KBM-7 (cell line): ENCODE measurements at places on chromosomes 13 and 19.

DNA sequence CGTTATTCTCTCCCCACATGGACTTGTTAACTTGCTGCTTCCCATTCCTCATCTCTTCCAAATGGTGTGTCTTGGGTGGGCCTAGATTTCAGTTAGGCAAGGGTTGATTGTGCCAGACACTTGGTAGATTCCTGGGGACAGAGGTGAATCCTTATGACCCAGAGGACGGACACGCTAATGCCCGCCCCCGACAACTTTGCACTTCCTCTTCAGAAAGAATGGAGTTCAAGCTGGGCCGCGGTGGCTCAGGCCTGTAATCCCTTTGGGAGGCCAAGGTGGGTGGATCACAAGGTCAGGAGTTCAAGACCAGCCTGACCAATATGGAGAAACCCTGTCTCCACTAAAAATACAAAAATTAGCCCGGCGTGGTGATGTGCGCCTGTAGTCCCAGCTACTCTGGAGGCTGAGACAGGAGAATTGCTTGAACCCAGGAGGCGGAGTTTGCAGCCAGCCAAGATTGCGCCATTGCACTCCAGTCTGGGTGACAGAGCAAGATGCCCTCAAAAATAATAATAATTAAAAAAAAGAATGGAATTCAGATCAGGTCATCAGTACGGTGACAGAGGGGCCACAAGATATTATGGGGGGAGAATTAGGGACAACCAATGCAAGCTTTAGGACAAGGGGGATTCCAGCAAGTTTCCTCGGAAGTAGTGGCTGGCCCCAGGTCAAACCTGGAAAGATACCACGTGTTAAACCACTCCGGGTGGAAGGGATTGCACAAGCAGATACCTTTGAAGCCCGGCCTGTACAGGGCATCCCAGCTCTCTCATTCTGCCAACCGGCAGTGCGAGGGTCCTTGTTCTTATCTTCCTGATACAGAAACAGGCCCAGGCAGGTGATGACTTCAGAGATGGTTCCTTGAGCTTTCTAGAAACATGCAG lies 2.7 kb downstream of the MYO9B start:
- DNase-seq: no peak

DNA sequence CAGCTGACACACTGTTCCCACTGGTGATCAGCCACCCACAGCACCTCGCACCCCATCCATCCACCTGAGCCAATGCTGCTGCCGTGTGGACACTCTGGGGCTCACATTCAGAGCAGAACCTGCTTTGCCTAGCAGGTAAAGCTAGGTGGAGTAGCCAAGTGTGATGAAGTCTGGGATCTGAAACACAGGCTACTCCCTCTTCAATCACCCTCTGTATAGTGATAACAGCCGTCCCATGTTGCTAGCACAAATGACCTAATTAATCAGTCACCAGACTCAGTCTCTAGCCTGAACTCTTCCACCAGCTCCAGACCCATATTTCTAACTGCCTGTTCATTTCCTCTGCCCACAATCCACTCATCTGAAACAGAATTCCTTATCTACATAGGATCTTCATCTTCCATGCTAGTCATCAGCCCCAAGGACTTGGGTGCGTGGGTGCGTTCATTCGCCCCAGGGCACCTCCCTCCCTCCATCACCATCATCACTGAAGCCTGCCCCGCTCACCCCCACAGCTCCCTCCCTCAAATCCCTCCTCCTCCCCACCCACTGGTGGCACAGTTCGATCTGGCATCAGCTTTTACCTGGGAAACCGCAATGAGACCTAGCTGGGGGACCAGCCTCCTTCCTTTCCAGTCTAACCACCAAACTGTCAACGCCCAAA lies 19.8 kb downstream of the STK24 start:
- no peak for DNase-seq

GRCh38 chr13:27086599-27087265 lies 84.9 kb downstream of the USP12 start:
- no peak for DNase-seq

DNA sequence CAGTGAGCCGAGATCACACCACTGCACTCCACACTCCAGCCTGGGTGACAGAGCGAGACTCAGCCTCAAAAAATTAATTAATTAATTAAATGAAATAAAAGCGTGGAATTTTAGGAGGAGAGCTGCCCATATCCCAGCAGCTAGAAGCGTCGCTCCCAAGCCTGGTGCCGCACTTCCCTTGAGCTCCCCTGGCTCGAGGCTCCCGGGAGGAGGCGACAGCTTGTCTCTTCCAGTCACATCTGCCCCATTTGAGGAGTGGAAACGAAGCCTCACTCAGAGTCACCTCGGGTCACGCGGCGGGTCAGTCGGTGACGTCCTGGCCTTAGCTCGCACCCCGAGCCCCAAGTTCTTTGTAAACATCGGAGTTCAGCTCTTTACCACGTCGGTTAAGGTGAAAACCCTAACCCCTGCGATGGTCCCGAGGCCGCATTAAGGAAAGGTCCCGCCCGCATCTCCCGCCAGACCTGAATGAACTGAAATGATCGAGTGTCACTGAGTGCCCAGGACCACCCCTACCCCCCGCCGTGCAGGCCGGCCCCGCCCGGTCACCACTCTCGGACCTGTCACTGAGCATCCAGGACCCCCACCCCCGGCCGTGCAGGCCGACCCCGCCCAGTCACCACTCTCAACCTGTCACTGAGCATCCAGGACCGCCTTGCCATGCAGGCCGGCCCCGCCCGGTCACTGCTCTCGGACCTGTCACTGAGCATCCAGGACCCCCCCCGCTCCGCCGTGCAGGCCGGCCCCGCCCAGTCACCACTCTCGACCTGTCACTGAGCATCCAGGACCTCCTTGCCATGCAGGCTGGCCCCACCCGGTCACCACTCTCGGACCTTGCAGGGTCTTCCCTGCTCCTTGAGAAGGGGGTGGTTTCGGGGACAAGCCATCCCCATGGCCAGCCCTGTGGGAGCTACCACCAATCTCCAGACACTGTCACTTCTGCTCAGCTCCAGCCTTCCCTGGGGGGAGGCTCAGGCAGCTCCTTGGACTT lies 176.9 kb downstream of the KDM4B start:
- DNase-seq: no peak

DNA sequence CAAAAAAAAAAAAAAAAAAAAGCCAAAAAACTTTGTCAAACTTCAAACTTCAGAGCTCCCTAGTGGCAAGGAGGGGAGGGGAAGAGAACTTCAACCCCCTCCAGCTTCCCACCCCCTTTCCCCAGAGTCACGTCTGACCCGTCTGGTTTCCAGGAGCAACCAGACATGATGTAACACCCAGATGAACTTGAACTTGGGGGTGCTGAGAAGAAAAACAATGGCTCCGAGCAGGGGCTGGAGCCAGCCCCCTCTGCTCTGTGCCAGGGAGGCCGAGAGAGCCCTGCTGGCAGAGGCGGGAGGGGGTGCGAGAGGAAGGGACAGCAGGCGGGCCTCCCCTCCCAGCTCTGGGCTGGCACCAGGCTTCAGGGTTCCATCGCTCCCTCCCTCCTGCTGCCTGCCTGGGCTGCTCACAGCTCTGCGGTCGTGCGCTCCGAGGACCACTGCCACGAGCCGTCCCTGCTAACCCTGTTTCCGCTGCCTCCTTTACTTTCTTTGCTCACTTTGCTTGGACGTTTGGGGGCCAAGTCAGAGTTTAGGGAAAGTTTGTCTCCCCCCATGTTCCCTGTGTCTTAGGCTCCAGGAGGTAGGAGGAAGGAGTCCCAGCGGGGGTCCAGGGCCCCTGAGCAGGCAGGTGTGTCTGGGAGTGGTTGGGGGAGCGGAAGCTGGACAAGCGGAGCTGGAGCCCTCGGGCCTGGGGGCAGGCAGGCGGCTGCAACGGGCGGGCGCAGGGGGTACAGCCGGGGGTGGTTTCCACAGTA lies 11.1 kb downstream of the LYL1 start:
- DNase-seq: no peak

- peak; percentile 47 for DNase-seq
Observed at GRCh38 chr13:75365724-75366173, 116.2 kb downstream of the TBC1D4 start.

DNA sequence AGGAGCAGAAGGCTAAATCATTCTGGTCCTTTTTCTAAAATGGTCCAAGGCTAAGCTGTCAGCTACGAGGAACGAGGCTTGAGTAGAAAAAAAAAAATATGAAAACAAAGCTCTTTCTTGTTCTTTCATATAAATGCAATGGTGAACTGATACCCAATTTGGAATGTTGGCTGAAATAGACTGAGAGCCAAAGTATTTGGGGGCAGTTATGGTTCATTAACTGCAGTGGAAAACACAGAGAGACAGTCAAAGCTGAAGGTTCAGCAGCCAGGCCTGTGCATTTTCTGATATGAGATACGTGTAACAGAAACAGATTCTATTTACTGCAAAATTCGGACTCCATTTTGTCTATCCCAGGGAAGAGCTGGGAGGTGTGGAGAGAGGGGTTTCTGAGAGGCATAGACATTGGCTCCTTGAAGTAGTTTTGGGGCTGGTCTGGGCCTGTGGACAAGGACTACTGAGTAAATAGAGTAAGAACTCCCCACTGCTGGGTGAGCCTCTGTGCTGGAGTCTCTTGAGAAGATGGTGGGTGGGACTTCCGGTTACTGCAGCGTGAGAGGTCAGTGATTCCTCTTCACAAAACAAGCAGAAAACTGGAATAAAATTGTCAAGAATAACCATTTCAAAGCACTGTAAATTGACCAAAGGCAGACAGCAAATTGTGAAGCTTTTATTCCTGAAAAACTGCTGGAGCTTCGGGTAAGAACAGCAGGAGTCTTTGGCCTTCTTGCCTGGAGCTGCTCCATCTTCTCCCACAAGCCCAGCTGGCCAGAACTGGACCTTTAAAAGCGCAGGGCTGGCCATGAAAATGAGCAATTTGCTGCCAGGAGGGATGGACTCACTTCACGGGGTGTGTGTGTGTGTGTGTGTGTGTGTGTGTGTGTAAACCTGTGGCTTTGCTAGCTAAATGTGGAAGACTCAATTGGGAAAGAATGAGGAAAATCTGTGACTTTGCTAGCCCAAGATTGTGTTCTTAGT lies 43.1 kb upstream of the CNMD start:
- no peak for DNase-seq

DNA sequence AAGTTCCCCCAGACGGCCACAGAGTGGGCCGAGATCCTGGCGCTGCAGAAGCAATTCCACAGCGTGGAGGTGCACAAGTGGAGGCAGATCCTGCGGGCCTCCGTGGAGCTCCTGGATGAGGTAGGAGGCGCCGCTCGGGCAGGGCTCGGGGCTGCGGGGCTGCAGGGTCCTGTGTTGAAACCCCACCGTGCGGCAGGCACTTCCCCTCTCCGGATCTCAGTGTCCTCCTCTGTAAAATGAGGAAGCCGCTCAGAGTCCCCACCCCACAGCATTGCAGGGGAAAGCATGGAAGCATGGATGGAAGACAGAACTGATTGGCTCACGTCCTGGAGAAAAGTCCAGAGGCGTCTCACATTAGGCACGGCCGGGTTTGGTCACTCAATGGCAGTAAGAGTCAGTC lies 6.8 kb upstream of the SCN1B start:
- DNase-seq: no peak

DNA sequence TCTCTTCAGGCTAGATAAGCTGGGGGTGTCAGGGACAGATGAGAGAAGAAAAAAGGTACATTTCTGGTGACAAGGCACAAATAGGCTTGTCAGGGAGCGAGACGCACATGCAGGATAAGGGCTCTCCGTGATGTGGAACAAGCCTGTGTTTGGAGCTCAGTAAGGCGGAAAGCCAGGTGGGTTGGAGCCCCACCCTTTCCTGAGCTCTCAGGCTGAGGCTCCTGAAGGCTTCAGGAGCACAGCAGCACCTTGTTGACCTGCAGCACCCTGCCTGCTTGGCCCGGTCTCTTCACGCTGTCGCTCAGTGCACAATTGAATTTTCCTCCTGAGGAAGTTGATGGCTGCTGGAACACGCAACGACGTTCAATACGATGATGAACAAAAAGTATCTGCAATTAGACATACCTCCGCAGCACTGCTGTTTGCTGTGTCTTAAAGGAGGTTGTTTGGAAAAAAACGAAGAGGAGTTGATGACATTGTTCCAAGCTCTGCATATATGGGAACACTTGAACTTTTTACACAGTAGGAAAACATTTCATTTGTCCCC lies 29.3 kb downstream of the SERP2 start:
- DNase-seq: no peak

DNA sequence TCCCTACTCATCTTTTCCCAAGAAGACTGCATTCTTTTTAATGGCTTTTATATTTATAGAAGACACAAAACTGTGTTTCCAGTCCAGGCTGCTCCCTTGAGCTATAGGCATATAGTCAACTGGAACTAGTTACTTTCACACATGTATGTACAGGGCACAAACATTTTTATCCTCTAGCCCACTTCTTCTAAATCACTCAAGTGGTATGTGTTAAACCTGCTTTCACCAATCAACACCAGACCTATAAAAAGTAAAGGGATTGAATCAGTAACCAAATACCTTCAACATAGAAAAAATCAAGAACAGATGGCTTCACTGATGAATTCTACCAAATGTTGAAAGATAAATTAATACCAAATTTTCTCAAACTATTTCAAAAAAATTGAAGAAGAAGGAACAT lies 584.2 kb upstream of the SLITRK1 start:
- no peak for DNase-seq

- no peak for DNase-seq
Observed at GRCh38 chr19:54229146-54229545, 6.3 kb upstream of the LILRB3 start.

DNA sequence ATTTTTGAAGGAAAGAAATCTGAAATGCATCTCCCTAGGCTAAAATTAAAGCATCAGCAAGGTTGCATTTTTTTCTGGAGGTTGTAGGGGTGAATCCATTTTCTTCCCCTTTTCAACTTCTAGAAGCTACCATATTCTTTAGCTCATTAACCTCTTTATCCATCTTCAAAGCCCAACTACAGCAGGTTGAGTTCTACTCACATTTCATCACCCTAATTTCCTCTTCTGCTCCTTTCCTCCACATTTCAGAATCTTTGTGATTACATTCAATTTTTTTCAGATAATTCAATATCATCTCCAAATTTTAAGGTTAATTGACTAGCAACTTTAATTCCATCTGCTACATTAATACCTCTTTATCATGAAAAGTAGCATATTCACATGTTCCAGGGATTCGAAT lies 2655.7 kb upstream of the PCDH20 start:
- peak; percentile 36 for DNase-seq

DNA sequence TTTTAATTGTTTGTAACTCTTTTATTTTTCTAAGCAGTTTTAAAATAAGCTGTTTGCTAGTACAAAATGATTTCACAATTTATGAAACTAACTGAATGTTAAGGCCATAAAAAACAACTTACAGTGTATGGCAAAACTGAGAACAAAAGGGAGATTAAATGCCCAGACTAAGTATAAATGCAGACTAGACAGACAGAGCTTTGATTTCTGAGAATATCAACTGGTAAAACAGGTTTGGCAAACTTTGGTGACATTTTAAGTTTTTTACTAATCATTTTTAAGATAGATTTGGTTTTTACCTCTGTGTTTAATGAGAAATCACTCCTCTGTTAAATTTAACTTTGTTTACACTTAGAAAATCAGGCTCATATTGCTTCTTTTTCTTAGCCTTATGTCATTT lies 127.5 kb upstream of the KLF5 start:
- no peak for DNase-seq

GRCh38 chr13:31887286-31887685 lies 144.3 kb upstream of the FRY start:
- DNase-seq: no peak
